M059J (cell line): ENCODE measurements at places on chromosomes 2 and 18. TPM values are rescaled to one million over a fixed set of nuclear protein-coding genes. Genes with fewer than 3 reads are reported as not detected.

Gene CD226
- total RNA-seq: 0.10 and 3.8 TPM in 2 replicates

Gene UGT1A10
- total RNA-seq: not detected in 2 replicates

Gene SIX2
- 0.37 TPM in 1 of 2 replicates, not detected in the other for total RNA-seq

Gene CPO
- total RNA-seq: not detected in 2 replicates

Gene SCYGR5
- total RNA-seq: not detected in 2 replicates

Gene NOL4
- not detected in 2 replicates for total RNA-seq
